Mesenchymal stem cell (in vitro differentiated cells and primary cell): ENCODE measurements at places on chromosomes 12 and 14.

DNA sequence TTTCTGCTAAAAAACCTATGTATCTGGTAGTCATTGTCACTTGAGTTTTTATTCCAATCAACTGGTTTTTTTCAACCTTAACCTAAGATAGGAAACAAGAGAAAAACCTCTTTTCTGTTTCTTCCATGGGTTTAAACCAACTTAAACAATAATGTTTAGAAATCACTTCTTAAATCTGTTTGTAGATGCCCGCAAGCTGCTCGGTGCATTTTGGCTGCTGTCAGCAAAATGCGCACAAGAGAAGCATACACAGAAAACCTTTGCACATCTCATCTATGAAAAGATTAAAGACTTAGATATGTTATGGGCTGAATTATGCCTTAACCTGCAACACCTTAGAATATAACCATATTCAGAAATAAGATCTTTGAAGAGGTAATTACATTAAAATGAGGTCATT, 299.8 kb downstream of the ITPR2 start:
- DNase-seq = no peak

- no peak for DNase-seq
Measured at GRCh38 chr12:26576266-26576665, 256.7 kb downstream of the ITPR2 start.

DNA sequence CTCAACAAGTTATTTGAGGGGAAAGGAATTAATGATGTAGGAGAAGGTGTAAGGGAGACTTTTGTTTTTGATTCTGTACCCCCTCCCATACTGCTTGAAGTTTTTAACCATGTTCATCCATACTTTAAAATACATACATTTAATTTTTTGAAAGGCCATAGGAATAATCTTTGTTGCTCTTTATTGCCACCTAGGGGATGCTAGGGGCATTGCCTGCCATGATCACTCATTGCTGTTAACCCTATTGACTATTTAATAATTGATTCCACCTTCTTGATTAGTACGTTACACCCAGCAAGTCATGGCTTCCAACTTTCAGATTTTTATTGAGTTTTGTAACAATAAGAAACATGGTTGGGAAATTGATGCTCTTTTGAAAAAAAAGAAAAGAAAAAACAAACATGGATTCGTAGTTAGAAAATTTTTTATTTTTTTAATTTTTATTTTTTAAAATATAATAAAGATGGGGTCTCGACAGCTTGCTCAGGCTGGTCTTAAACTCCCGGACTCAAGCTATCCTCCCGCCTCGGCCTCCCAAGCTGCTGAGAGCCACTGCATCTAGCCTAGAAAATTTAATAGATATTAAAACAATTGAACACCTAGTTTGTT, 8.5 kb upstream of the PRKAB1 start:
- peak; percentile 44 for DNase-seq

GRCh38 chr12:49982246-49983087, 9.7 kb downstream of the AQP6 start:
- DNase-seq = no peak

GRCh38 chr12:76142305-76142704, 57.8 kb upstream of the NAP1L1 start:
- DNase-seq = no peak

GRCh38 chr14:96897184-96897583, 100.0 kb downstream of the VRK1 start:
- DNase-seq = no peak
